ENCODE measurements at places on chromosomes 2 and 18. TPM values are rescaled to one million over a fixed set of nuclear protein-coding genes. Genes with fewer than 3 reads are reported as not detected.

LDLRAD4 gene
- not detected for total RNA-seq

NCKAP5 gene
- 0.65 TPM for total RNA-seq

DNA sequence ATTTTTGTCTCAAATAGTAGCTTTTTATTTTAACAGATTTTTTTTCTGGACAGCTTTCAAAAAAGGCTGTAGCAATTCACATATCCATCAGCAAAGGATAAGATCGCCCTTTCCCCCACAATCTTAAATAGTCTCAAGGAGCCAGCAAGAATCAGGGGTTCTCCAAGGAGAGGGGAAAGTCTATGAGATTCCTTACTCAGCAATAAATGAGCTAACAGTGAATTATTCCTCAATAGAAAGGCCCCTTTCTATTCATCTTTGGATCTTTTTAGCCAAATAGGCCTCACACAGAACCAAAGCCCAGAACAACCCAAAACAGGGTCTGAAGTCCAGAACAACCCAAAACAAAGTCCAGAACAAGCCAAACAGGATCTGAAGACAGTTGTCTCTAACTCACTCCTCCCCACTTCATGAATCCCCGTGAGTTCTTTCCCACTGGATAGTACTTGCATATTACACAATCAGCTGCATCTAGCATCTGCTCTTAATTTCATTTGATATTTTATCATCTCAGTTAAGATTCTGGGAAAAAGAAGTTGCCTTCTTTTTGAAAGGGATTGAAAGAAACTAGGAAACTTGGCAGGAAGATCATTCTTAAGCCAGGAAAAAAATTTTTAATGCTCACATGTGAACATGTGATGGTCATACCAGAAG lies 3.4 kb upstream of the DHRS9 start:
- no peak for DNase-seq

DNA sequence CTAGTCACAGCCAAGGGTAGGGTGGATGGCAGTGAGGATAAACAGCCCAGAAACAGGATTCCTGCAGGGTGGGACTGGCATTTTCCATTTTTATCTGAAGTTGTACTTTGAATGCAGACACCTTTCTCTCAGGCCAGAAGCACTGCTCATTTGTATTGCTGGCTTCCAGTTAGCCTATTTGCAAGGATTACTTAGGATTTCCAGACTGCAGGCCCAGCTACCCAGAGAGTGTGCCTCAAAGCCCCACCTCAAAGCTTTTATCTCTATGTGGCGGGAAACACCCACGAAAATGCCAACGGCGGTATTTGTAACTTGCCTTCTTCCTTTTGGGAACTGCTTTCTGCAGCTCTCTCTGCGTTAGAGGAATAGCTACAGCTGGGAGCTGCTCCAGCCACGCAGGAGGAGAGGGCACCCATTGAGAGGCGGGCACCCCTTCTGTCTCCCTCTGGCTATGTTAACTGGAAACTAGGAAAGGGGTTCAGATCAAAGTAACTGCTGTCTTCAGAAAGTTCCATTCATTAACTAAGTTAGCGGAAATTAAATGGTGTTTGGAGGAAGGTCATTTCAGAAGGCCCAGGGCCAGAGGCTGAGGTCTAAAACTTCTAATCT lies 144.9 kb downstream of the TGIF1 start:
- peak; percentile 66 for DNase-seq

GRCh38 chr18:45133276-45133675 lies 452.6 kb downstream of the SETBP1 start:
- no peak for DNase-seq

GRCh38 chr2:172931918-172932520 lies 143.6 kb upstream of the MAP3K20 start:
- peak; percentile 73 for DNase-seq

DNA sequence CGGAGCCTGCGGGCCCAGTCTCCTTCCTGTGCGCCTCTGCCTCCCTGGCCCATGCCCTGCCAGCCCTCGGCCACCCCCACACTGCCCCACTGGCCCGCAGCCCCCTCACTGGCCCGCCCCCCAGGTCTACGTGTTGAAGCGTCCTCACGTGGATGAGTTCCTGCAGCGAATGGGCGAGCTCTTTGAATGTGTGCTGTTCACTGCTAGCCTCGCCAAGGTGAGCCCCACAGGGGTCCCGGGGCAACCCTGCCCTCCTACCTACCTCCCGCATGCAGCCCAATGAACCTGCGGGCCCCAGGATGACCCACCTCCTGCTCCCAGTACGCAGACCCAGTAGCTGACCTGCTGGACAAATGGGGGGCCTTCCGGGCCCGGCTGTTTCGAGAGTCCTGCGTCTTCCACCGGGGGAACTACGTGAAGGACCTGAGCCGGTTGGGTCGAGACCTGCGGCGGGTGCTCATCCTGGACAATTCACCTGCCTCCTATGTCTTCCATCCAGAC lies 3.3 kb downstream of the CTDSP1 start:
- no peak for DNase-seq

GRCh38 chr2:139790136-139790535 lies 1009.9 kb upstream of the NXPH2 start:
- no peak for DNase-seq

- peak; percentile 90 for DNase-seq
Observed at GRCh38 chr2:242031481-242032019, 162.0 kb downstream of the RTP5 start.

DNA sequence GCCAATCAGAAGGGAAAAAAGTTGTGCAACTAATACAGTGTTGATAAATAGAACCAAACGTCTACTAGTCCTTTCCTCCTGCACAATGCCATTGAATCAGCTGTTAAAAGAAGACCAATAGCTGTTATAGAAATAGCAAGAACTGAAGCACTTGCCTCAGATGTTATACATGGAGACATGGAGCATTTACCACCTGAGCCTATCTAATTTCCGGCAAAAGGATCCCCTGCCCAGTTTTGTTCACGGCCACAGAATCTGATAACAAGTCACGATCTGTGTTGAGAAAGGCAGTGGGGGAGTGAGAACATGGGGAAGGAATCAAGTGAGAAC lies 285.4 kb downstream of the ZEB2 start:
- no peak for DNase-seq

DNA sequence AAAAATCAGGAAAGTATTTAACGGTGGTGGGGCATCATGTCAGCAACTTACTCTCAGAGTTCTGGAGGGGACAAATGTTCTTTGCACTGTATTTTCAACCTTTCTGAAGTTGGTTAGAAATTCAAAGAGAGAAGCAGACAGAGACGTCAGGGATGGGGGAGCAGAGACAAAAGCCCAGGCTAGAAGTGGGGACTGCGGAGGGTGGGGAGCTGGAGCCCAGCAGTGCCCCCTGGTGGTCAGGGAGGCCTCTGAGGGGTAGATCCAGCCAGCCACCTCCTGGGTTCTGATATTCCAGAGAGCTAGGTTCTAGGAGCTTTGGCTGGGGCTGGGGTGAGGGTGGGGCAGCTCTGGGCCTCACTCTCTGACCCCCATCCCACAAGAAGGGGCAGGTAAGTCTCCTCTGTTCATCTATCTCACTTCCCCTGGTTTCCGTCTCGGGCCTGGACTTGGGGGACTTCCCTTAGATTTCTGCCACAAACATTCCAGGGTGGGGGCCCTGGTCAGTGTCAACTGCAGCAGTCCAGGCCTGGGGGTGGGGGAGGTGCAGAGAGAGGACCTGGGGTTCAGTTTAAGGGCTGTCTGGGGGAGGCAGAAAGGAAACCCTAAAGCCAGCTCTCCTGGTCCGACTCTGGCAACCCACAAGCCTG lies 8.9 kb downstream of the TNS1 start:
- DNase-seq: peak; percentile 72

DNA sequence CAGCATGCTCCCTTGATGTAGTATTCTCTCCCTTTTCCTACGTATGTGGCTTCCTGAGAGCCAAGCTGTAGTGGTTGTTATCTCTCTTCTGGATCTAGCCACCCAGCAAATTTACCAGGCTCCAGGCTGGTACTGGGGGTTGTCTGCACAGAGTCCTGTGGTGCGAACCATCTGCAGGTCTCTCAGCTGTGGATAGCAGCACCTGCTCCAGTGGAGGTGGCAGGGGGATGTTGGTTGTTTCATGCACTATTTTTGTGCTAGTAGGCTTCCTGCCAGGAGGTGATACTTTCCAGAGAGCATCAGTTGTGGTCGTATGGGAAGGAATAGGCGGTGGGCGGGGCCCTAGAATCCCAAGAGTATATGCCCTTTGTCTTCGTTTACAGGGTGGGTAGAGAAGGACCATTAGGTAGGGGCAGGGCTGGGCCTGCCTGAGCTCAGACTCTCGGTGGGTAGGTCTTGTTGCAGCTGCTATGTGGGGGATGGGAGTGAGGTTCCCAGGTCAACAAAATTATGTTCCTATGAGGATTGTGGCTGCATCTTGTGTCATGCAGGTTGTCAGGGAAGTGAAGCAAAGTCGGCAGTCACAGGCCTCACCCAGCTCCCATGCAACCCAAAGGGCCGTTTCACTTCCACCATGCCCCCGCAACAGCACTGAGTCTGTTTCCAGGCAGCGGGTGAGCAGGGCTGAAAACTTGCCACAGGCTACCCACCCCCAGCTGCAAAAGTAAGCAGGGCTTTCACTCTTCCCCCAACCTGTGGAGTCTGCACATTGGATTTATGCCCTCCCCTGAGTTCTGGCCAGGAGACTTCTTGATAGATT lies 1139.5 kb downstream of the BCL11A start:
- no peak for DNase-seq

SERPINB3 gene
- not detected for total RNA-seq

SCG2 gene
- total RNA-seq: 0.25 TPM

DNA sequence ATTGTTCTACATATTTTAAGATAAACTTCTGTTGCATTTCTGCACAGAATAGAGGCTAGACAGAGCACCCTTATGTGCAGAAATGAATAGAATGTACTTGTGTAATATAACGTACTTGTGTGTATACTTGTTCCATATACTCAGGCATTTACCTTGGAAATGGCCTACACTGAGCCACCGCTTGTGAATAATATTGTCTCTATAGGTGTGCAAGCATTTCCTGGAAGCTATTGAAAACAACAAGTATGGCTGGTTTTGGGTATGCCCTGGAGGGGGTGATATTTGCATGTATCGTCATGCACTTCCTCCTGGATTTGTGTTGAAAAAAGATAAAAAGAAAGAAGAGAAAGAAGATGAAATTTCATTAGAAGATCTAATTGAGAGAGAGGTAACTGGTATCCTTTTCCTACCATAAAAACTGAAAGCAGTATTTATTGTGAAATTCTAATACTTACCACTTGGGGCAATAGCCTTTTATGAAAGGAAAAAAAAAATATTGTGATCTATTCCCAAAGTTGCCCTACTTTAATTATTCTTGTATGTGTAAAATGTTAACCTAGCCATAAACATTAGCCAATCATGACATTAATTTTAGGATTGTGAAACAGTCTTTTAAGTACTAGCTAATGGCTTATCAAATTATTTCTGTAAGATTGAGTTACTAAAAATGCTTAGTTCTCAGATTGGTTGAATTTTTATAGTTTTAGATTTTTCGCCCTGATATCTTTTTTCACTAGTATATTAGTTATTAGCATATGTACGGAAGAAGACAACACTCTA lies 18.0 kb downstream of the ZC3H15 start:
- DNase-seq: peak; percentile 57

- DNase-seq: no peak
Observed at GRCh38 chr2:26612522-26613240, 28.5 kb downstream of the CIB4 start.

DNA sequence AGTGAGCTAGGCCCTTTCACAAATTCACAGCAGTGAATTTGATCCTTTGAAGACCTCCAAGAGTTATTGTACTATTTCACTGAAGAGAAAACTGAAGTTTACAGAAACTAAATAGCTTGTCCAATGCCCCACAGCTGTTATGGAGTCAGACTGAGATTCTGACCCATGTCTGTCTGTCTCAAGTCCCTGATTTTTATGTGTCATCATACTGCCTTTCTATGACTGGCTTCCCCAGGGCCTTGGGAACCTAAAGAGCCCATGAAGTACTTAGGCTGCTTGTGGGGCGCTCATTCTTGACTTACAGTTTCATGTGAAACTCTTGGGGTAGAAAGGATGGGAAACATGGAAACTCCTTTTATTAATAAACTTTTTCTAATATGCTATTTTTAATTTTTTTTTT lies 107.7 kb downstream of the ATL2 start:
- DNase-seq: peak; percentile 56

DRC1 gene
- not detected for total RNA-seq

DNA sequence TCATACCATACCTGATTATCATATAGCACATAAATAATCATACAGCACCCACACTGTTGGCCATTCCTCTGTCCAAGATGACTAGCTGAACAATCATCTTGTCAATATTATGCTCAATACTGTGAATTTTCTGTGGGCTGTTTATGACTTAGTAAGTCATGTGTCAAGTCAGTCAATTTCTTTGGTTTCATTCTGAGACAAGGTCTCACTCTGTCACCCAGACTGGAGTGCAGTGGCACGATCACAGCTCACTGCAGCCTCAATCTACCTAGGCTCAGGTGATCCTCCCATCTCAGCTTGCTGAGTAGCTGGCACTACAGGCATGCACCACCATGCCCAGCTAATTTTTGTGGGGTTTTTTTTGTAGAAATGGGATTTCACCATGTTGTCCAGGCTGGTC lies 5.7 kb downstream of the MCM6 start:
- DNase-seq: no peak

DNA sequence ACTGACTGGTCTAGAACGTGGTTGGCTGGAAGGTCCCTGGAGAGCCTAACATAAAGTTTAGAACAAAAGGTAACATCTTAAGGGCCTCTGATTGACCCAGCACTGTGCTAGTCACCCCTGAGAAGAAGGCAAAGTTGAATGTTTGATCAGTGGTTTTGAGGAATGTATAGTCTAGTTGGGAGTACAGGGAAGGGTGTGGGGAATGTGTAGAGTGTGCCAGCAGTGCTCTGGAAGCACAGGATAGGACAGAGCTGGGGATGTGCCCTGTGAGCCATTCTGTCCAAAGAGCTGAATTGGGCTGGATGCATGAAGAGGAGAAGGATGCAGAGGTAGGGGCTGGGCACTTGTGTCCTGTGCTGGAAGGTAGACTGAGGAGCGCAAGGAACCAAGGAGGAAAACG lies 41.0 kb upstream of the DOCK10 start:
- no peak for DNase-seq

DNA sequence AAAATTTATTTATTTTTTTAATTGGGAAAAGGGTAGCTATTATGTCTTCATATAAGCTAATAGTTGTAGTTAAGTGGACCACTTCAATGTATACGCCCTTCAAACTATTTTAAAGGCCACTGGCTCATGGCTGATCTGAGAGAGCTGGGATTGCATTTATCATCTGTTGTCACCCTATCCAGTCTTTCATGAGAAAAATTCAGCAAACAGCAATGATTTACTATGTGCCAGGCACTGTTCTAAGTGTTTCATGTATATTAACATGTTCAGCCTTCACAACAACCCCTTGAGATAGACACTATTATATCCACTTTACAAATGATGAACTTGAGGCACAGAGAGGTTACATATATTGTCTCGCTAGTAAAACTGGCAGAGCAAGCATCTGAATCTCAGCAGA lies 66.1 kb upstream of the ZNF397 start:
- DNase-seq: no peak

- DNase-seq: no peak
Observed at GRCh38 chr2:152452256-152452973, 117.4 kb downstream of the FMNL2 start.
